ENCODE measurements at places on chromosomes 3 and 15.

DNA sequence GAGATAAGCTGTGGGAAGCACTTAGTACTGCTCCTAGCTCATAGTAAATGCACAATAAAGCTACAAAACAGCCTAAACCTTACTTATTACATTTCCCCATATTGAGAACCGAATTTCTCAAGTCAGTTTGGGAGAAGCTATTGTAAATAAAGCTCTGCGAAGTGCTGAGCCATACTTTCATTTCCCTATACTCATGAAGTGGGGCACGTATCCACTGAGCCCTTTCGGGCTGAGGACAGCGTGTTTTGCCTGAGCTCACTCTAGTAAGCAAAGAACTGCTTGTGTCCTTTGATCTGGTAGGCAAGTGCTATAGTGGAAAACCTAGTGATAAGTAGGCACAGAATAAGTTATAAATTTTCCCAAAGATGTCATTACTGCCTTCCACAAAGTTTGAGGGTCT lies 165.0 kb downstream of the RSL24D1 start:
- no peak for DNase-seq

DNA sequence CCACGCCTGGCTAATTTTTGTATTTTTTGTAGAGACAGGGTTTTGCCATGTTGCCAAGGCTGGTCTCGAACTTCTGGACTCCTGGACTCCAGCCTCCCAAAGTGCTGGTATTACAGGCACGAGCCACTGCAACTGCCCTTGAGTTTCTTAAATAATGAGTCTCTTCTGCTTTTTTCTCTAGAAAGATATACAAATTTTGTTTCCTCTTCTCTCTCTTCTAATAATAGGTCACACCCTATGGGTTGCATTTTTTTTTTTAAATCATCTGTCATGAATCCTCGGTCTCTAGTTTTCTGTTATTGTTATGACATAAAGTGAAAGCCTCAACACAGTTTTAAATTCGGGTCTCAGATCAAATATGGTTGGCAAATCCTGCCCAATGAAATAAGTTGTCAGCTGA lies 111.2 kb downstream of the IL12A start:
- DNase-seq: no peak

- DNase-seq: no peak
These were observed 152.3 kb upstream of the LRRN1 start for GRCh38 chr3:3646934-3647333.

DNA sequence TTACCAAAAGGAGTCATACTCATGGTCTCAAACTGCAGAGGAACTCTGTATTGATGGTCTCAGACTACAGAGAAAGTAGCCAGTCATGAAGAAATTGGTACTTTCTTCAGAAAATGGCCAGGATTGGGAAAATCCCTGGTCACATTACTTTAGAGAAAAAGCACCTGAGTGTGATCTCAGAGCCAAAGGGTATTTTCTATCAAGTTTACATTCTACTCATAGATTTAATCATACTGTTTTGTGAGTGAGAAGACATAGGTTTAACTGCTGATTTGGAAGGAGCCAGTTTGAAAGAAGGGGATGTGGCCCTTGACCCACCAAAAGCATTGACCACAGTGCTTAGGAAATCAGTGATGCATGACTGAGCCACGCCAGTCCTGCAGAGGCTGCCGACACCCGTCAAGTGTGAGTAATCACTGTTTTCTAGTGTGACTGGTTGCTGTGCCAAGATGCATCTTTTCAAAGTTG lies 203.6 kb downstream of the AKAP13 start:
- no peak for DNase-seq

Measured in activated naive CD8-positive, alpha-beta T cell treated with anti-CD3 and anti-CD28 coated beads, Interleukin-2, amount 50 U/mL, for 16 hours (primary cell).